ENCODE measurements at places on chromosomes 13 and 19.

GRCh38 chr19:34127684-34128189, 44.6 kb upstream of the LSM14A start:
- DNase-seq = no peak

- no peak for DNase-seq
These were observed 278.0 kb downstream of the FGF9 start for GRCh38 chr13:21948769-21949474.

GRCh38 chr13:91351980-91352379, 4.5 kb downstream of the MIR17HG start:
- no peak for DNase-seq

- DNase-seq = no peak
These were observed 14.5 kb downstream of the FCGBP start for GRCh38 chr19:39919976-39920375.

GRCh38 chr13:25727250-25727649, 324.6 kb downstream of the SHISA2 start:
- DNase-seq = no peak

GRCh38 chr13:40197049-40197448, 469.4 kb downstream of the FOXO1 start:
- no peak for DNase-seq

DNA sequence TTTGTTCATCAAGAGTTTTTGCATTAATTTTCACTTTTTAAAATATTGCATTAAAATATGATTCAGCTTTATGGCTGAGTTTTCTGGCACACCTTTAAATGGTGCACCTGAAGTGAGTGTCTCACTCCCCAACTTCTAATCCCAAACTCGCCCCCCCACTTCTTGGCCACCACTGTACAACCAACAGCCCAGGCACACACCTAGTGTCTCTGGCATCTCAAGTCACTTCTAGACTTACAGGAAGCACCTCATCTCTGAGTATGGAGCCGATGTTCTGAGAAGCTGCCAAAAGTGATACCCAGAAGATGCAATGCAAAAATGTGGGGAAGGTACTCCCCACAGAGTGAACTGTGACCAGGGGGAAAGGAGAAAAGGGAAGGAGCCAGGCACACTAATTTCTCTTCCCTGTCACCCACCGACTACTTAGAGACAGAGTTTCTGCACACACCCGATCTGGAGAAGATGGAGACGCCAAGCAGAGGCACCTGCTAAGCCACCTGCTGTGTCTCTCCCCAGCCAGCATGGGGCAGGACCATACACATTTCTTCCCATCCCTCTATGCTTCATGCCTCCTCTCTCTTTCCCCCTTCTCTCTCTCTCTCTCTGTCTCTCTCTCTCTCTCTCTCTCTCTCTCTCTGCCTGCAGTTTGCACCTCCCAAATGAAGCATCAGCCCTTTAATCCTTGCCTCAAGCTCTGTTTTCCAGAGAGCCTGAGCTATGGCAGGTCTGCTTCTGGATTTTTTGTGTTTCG, 155.3 kb upstream of the ZNF507 start:
- no peak for DNase-seq

DNA sequence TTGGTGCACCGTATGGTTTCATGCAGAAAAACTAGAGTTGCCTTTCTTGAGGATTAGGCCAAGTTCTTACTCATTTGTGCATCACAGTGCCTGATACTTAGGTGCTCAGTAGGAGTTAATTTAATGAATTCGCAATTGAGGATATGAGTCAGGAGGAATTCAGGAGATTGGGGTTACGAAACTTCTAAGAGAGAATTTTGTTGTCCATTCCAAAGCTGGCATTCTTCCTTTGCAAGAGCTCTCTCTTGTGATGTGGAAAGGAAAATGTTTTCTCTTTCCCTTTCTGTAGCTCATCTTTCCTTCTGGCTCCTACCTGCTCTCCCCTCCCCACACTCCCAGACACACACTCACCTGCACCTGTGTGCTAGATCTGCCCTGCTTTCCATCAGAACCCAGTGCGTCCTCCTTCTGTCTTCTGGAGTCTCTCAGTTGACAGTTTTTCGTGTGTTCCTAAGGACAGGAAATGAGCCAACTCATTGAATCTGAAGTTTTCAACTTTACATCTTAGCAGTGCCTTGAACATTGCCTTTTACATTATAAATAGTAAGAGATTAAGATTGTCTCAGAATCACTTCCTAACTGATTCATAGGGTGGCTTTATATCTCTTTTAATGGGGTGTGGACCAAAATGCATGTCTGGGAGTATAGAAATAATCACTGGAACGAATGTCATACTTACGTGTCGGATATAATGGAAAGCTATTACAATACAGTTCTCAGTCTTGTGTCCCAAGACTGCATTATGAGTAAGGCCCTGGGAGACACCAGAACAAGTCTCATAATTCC, 19.7 kb upstream of the ERCC5 start:
- DNase-seq = no peak

GRCh38 chr19:31594701-31595100, 245.5 kb upstream of the TSHZ3 start:
- DNase-seq = no peak

DNA sequence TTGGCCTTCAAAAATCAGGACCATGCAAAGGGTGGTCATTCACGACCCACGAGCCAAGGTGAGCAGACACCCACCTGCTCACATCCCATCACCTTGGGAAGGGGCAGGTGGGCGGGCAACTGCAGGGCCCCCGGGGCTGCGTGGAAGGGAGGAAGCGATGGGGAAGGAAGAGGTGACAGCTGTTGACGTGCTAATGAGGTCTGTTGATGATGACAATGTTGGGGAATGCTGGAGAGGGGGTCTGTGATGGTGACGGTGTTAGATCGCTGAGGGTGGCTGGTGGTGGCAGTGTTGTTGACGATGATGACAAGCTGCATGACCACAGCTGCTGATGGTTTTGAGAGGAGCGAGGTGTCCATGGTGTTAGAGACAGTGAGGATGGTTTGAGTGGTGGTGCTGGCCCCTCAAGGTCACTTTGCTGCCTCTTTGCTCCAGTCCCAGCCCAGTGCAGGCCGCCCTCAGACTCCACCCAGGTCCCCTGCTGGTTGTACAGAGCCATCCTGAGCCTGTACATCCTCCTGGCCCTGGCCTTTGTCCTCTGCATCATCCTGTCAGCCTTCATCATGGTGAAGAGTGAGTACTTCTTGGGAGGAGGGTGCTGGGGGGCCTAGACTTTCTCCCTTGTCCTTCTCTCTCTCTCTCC, 900 bp downstream of the MCEMP1 start:
- no peak for DNase-seq

DNA sequence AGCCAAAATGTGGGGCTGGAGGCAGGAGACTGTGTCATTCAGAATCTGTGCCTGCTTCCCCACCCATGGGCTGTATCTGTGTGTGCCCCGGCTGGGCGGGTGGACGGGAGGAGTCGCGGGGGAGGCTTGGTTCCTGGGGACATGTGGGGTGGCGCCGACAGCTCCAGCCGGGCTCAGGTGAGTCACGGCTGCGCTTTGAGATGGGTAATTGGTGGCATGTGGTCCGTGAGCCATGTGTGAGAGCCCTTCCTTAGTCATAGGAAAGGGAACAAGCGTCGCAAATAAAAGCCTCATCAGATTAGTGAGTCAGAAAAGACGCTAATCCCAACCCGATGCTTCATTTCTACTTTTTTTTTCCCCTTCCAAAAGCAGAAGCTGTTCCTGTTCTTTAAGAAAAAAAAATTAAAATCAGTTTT, 118.6 kb upstream of the ZNF536 start:
- no peak for DNase-seq
